Left colon (tissue), 2 donors: ENCODE measurements at places on chromosomes 6 and 20.

DNA sequence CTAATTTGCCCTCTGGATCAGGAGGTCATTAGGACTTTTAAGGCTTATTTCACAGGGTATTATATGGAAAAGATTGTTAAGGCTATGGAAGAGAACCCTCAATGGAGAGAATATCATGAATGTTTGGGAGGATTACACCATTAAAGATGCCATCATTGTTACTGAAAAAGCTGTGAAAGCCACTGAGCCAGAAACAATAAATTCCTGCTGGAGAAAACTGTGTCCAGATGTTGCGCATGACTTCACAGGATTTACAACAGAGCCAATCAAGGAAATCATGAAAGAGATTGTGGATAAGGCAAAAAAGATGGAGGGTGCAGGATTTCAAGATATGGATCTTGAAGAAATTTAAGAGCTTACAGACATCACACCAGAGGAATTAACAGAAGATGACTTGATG lies 798.3 kb upstream of the SLC35B3 start:
- DNase-seq: no peak

DNA sequence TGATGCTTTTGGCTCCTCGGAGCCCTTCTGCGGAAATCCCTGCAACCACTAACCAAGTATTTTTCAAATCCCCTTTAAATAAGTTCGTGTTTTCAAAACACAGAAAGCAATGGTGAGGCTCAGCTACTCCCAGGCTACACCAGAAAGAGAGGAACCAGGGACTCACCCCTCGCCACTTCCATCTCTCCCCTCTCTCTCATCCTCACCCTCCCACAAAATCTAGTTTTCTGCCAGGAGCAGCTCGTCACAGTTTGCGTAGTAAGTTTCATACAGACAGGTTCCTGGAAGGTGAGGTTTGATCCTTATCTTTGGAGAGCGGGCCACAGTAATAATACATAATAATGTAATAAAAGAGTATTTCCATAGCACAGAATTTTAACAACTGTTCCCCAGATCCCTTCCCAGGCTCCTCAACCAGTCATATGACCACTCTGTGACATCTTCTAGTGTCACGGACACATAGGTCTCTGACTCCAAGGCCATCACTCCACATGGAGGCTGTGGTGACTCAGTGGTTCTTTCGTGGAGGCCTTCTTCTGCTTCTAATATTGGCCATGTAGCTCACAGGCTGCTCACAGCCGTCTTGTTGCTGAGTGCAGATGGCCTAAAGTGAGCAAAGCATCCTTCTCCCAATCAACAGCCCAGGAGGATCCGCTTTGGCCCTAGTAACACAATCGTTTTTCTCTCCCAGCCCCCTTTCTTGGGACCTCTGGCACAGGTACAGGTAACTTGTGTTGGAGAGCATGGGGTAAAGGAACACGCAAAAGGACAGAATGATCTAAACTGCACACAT lies 295.7 kb downstream of the CDC5L start:
- no peak for DNase-seq

DNA sequence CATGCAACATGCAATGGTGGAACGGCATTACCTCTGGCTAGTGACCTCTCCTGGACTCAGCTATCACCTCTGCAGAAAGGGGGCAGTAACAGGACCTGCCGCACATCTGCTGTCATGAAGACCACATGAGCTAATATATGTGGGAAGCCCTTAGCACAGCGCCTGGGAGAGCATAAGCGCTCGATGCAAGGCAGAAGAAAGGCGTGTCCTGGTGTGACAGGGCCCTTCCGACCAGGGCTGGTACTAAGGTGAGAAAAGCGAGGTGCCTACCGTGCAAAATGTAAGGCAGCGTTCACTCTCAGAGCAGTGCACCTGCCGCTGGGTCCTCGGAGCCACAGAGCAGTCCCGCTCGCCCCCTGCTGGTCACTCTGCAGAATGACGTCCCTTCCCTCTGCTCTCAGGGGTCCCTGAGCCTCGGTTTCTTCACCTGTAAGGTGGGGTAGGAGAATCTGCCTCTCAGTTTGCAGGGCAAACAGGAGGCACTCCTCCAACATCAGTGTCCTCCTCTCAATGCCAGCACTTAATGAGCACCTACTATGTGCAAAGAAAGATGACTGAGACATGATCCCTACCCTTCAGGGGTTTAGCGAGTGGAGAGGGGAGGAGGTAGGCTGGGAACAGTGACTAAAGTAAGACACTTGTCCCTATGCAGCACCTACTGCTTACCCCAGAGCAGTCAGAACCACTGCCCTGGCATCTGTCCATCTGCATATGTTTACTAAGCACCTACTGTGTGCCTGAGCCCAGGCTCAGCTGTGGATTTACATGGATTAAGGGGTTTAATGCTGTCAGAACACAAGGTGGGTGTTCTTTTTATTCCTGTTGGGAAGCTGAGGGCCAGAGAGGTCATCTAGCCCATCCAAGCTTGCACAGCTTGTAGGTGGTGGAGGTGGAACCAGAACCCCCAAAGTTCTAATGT lies 41.1 kb upstream of the PTGIS start:
- DNase-seq: peak; percentile 62

DNA sequence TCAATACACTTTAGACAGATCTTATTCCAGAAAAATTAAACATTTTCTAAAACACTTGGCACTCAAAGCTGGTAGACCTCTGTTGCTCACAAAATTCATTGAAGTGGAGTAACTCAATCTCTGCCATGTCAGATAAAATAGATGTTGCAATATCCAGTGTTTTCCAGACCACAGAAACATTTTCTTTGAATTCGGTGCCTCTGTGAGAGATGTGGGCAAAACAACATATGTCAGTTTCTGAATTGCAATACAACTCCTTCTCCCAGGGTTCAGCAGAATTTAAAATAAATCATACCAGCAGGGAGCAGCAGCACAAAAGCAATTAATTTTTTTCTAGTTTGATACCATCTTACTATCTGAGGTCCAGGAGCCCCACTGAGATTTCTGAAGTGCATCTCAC lies 11.3 kb upstream of the PKHD1 start:
- DNase-seq: no peak

DNA sequence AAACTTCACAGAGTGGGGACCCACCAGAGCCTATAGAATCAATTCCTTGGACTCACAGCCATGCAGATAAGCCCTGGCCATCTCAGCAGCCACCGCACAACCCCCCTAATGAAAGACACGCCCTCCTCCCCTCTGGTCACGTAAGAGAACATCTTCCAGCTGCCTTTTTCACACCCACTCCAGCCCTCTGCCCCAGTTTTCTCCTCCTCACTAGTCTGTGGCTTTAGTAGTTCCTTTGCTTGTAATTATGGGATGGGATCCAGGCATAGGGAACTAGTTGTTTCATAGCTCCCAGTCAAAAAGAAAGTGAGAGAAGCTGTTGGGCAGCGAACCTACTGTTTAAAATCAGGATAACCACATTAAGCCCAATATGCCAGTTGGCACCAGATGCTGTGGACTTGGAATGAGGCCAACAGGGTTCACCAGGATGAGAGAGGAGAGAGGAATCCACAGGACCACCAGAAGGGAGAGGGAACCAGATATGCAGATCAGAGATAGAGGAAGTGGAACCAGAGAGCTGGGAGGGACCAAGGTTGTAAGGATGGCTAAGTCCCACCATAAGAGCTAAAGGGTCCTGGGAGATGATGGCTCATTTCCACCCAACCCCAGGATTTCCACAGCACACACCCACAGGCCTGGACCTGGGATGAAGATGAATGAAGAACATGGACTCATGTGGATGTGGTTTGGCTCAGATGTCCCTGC lies 9.0 kb upstream of the BTN3A1 start:
- no peak for DNase-seq

- no peak for DNase-seq
Measured at GRCh38 chr6:148064406-148065134, 278.1 kb upstream of the SASH1 start.

- no peak for DNase-seq
Measured at GRCh38 chr6:20159781-20160540, 52.3 kb downstream of the MBOAT1 start.

DNA sequence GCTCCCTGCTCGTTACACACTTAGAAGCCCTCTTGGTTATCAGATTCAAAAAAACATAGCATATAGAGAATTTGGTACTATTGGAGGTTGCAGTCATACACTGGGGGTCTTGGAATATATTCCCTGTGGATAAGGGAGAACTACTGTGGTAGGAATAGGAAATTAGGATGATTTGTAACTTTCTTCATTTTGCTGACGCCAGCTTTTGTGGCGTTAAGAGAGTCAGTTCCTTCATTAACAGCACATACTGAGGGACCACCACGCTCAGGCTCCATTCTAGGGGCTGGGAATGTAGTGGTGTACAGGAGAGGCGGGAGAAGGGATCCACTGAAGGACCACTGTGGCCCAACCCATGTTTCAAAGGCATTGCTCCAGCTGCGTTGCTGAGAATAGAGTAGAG lies 140.3 kb downstream of the MBOAT1 start:
- no peak for DNase-seq

DNA sequence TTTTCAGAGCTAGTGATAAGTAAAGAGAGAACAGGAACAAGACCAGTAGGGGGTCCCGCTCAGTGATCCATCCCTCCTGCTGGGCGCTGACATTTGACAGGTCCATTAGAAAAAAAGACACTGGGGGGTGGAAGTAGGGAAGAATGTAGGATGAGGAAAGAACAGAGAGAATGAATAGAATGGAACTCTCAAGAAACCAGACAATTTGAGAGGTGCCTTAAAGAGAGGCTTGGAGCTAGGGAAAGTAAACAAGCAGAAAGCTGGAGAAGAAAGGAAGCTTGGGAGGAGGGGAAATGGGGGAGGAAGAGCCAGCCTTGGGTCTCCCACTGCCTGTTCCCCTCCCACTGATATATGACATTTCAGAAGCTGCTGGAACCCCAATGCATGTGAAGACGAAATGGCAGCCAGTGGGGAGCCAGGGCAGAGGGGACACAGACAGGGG lies 8.4 kb downstream of the GABBR1 start:
- no peak for DNase-seq

GRCh38 chr6:88761237-88762031 lies 202.0 kb downstream of the RNGTT start:
- no peak for DNase-seq

- no peak for DNase-seq
Measured at GRCh38 chr6:39925931-39926290, 8.4 kb downstream of the MOCS1 start.

GRCh38 chr20:45462711-45463509 lies 6.6 kb upstream of the WFDC2 start:
- DNase-seq: no peak

GRCh38 chr20:37898233-37899104 lies 4.5 kb upstream of the VSTM2L start:
- DNase-seq: no peak

DNA sequence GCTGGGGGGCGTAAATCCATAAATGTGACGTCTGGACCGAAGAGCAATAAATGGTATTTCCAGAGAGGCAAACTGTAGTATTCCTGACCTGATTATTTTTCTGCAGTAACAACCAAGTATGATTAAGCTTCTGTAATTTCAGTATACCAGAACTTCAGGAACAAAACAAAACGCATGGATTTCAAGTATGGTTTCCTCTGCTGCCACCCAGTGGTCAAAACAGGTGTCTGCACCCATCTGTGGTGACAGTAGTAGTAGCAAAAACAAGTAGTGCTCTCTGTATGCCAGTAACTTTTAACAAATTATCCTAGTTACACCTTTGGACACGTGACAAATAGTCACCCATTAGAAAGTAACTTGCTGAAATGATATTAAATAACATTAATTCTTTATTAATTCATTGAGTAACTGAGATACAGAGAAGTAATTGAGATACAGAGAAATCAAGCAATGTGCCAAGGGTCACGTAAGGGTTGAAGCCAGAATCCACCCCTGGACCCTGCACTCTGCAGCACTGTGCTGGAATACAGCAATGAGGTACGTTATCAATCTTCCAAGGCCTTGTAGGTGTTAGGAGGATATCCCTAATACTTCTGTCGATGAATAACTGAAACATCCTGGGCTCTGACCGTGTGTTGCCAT lies 7.9 kb downstream of the CALHM4 start:
- peak; percentile 74 for DNase-seq

- DNase-seq: no peak
Measured at GRCh38 chr6:129472239-129472638, 237.7 kb downstream of the ARHGAP18 start.

DNA sequence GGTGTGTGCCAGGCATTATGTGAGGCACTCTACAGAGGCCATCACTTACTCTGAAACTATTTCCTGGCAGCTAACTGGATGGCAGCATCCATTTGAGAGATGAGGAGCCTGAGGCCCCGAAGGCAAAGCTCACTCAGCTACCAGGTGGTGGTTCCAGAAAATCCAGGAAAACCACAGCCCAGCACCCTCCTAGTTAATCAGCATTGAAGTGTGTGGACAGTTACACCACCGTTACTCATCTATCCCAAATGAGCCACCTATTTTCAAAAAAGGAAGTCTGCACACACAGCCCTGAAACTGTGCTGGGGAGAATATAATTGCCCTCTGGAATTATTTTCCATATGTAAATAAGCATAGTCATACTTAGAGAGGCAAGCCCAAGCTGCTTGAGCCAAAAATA lies 67.4 kb downstream of the CNBD2 start:
- DNase-seq: no peak
